ENCODE measurements at places on chromosomes 2 and 18.

- no peak for DNase-seq
These were observed 40.8 kb upstream of the SLC35F5 start for GRCh38 chr2:113797237-113797636.

DNA sequence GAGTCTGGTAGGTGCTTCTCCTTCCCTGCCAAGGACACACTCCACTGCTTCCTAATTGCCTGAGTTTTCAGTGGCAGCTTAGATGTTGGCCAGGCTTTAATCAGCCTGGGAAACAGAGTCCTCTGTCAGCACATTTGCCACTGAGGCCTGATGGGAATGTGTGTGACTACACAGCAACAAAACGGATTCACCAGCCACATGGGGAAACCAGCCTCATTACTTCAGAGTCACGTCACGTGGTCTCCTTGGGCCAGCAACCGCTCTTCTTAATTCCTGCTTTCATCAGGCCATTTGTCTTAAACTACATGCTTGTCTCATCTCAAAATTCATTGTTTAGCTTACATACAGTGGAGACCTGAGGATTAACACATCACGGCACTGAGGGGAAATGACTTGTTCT is 93.9 kb upstream of the LTBP1 start:
- no peak for DNase-seq

DNA sequence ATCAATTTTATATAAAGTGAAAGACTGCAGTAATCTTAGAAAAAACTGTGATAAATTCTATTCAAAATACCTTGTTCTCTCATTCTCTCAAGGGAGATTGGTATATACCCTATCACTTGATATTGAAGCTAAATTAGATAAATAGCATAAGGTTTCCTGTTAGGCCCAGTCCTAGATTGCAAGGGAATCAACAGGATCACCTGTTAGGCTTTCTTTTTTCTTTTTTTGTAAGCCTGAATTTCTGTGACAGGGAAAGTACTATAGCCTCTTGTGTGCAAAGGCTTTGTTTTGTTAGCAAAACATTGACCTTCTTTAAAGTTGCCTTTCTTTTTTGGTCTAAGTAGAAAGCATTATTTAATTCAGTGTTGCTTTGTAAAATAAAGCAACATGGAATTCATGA is 100.0 kb downstream of the HAUS1 start:
- DNase-seq = no peak

DNA sequence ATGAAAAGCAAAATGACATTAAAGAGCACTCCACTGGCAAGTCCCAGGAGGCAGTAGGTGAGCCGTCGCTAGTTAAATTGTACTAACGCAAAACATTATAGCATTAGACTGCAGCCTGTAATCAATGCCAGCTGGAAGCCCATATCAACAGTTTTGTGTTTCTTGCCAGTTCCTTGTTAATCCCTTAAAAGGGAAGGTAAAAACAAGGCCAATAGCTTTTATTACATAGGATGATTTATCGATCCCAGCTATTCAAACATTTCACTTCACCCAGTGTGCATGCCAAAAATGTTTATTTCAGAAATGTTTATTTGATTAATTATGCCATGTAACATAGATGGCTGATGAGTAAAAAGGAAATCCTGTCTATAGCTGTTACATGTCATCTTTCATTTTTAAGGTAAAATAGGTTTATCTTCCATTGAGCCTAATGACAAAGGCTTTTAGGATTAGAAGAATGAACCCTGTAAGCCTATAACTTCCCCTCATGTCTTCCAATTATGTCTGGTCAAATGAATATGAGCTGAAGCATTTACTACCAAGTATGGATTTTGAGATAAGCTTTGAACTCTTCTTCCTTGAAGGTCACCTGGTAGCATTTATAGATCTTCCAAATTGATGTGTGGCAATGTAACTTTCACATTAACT is 591.2 kb downstream of the RNF144A start:
- DNase-seq = no peak
